AML-193 (cell line): ENCODE measurements at places on chromosomes 5 and 9.

DNA sequence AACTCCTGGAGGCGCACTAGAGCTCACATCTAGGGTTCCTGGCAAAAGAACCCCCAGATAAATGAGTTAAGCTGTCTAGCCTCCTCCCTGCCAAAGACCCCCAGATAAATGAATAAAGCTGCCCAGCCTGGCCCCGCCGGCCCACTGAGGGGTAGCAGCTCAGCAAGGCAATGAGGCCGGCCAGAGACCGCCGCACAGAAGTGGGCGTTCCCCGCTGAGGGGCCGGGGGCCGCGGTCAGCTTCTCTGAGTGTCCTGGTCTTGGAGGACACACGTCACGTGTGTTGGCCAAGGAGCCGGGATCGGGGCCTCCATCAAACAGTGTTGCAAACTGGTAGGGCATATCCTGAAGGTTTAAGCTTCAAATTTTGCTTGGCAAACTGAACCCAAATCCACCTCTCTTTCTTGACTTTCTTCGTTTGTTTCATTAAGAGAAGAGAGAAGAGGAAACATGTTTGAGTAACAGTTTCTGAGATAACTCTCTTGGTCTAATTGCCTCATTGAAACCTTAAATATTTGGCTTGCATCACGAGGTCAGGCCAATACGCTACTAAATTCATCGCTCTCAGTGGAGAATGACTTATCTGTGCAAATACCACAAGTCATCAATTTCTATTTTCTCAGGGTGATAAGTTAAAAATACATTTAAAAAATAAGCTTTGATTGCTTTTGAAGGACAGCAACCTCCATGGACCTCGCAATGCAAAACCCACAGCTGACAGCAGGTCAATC, 11.7 kb upstream of the SLC12A7 start:
- DNase-seq: no peak

DNA sequence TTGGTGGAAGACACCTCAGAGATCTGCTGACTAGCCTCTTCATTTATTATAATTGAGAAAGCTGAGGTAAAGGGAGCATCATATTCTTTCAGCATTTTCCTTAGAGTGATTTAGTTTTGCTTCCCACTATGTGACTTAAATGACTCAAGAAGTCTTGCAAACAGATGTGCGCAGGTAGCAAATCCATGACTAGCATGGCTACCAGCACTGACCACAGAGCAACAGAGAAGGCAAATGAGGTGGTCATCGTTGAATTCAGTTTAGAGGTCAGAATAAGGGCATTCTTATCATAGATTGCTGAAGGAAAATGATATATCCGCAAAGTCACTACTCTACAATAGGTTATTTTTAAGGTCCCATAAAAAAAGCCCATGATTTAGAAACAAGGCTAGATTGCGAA, 162.2 kb downstream of the PIK3R1 start:
- DNase-seq: no peak

DNA sequence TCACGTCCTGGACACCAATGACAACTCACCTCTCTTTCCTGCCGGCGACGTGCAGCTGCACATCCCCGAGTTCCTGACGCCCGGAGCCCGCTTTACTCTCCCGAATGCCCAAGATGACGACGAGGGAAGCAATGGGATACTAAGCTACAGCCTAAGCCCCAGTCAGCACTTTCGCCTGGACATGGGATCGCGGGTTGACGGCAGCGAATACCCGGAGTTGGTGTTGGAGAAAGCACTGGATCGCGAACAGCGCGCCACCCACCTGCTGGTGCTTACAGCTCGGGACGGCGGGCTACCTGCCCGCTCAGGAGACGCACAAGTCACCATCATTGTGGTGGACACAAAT, 1.1 kb downstream of the PCDHAC1 start:
- DNase-seq: no peak

DNA sequence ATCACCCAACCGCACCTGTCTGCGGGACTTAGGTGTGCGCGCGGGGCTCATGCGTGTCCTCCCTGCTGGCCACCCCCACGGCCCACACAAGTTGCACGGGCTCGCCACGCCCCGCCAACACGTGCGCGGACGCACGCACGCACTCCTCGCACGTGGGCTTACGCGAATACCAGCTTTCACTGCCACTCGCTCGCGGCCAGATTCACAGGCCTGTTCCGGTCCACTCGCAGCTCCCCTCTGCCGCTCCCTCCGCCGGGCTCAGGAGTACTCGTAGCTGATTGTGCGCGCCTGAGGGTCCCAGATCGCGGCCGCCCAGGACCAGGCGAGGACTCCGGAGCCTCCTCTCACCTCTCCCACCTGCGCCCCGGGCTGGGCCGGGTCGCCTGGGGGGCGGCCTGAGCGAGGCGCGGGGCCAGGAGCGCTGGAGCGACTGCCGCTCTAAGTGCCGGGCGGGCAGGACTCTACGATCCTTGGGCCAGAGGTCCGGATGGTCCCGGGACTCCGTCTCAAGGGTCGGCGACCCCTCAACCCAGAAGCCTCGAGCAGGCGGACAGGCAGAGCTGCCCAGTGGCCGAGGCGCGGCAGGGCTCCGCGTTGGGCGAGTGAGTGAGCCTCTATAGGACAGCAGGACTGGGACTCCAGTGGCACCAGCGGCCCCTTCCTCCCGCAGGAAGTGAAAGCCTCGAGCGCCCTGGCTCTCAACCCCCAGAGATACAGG, 3.4 kb downstream of the PCDHGC5 start:
- no peak for DNase-seq

GRCh38 chr9:73531051-73531532, 379.4 kb downstream of the ANXA1 start:
- no peak for DNase-seq

DNA sequence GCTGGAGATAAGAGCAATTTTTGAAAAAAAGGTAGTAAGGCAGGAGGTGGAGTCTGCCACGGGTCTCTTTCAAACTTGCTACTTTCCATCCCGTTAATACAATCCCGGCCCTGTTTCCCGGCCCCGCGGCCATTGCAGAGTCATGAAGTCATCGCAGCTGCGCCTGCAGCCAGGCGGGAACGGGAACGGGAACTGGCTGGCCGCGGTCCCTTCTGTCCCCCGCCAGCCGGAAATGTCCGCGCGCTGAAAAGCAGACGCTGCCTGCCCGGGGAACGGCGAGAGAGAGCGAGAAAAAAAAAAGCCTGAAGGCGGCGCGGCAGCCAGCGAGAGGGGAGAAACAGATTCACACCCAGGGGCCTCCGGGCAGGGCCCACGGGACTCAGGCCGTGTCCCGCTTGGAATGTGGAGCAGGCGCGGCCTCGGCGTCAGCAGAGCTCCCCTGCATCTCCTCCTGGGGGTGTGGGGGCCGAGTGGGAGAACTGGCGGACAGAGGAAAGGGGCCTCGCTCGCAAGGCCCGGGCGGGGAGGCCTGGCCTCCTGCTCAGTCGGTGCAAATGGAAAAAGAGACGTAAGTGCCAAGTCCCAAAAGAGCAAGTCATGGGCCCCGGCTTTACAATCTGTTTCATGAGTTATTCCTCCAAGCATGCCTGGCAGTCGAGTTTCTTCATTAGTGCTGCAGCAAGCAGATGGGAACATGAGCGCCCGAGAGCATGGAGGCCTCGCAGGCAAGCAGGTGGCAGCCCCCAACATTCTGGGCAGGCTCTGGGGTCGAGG, 201.2 kb upstream of the GAS1 start:
- DNase-seq: no peak

- no peak for DNase-seq
Observed at GRCh38 chr9:4237748-4238511, 61.9 kb downstream of the GLIS3 start.
